Mesothelial cell of epicardium (in vitro differentiated cells): ENCODE measurements at places on chromosomes 3 and 15.

- no peak overlapping the region for H3K27ac ChIP-seq
- H3K4me1 ChIP-seq, result no peaks in the 10 kb centered on the region
- peaks cover 54% of the 10 kb centered on the region for H3K36me3 ChIP-seq
Measured at GRCh38 chr3:15023249-15023648, 41.9 kb downstream of the MRPS25 start.

DNA sequence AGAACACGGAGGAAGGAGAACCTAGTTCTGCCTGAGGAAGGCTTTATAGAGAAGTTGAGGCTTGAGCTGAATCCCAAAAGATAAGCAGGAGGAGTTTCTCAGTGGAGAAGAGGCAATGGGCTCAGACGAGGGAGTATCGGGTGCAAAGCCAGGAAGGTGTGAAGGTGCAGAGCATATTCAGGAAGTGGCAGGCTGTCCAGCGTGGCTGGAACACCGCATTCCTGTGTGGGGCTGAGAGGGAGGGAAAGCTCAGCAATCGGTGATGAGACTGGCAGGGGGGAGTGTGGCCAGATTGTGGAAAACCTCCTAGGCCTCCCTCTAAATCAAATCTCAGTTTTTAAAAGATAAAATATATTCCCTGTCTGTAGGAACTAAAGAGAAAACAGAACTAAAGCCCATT is 63.0 kb downstream of the ARHGAP31 start:
- H3K27me3 ChIP-seq, result no peaks in the 10 kb centered on the region
- peaks cover 35% of the 10 kb centered on the region for H3K4me1 ChIP-seq
- H3K36me3 ChIP-seq, result no peaks in the 10 kb centered on the region
- no peak overlapping the region for H3K27ac ChIP-seq

DNA sequence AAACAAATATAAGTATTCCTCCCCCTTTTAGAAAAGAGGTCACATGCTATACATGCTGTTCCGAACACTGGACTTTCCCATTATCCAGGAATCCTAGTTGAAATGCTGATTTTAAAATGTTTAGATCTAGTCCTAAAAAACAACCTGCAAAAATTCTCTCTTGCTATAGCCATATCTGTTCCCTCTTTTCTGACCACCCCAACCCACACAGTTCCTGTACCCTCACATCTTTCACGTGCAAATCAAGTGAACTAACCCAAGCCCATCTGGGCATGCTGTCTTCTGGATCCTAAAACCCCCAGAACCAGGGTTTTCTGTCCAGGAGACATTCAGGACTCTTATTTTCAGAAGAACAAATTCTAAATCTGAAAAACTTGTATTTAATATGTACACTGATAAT is 67.4 kb downstream of the RAD18 start:
- H3K27me3 ChIP-seq, result no peaks in the 10 kb centered on the region
- H3K27ac ChIP-seq, result no peak overlapping the region
- peaks cover 30% of the 10 kb centered on the region for H3K4me1 ChIP-seq
- no peak for DNase-seq
- peaks cover 19% of the 10 kb centered on the region for H3K36me3 ChIP-seq

- H3K4me1 ChIP-seq, result peaks cover 17% of the 10 kb centered on the region
- H3K27me3 ChIP-seq, result peaks cover 14% of the 10 kb centered on the region
- no peak overlapping the region for H3K4me3 ChIP-seq
Measured at GRCh38 chr3:37445163-37445562, 270.8 kb upstream of the LRRFIP2 start.

DNA sequence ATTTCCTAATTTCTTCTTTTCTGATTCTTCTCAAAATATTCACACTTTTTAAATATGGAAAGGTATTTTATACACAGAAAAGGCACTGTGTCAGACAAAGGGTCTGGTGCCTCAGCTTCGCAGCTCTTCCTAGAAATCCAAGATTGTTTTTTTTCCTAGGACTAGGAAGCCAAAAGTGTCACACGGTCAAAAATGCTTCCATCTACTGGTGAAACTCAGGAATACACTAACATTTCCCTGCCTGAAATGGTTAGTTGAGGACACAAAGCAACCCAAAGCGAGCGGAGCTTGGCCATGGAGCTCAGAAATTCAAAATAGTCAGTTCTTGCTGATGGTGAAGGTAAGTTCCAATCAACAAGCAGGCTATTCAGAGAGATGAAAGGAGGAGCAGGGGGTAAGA is 426.5 kb upstream of the RASGRP1 start:
- H3K36me3 ChIP-seq, result no peaks in the 10 kb centered on the region
- peak overlapping the region; percentile 60 for H3K27ac ChIP-seq
- H3K27me3 ChIP-seq, result no peaks in the 10 kb centered on the region
- no peak for DNase-seq
